ENCODE measurements at places on chromosomes 5 and 9. TPM values are rescaled to one million over a fixed set of nuclear protein-coding genes. Genes with fewer than 3 reads are reported as not detected.

Gene LEAP2
- 4.1 TPM for total RNA-seq

- H3K36me3 ChIP-seq, result no peaks in the 10 kb centered on the region
- H3K4me1 ChIP-seq, result no peaks in the 10 kb centered on the region
- H3K27me3 ChIP-seq, result no peaks in the 10 kb centered on the region
- no peak overlapping the region for H3K27ac ChIP-seq
- H3K4me3 ChIP-seq, result no peak overlapping the region
These were observed 63.6 kb downstream of the RNF180 start for GRCh38 chr5:64229163-64229774.

- no peaks in the 10 kb centered on the region for H3K36me3 ChIP-seq
- no peak for DNase-seq
- H3K4me3 ChIP-seq, result no peak overlapping the region
These were observed 61.8 kb downstream of the C9 start for GRCh38 chr5:39302472-39302871.

GRCh38 chr5:10602031-10602806 lies 38.3 kb downstream of the ANKRD33B start:
- H3K27me3 ChIP-seq, result no peaks in the 10 kb centered on the region
- no peaks in the 10 kb centered on the region for H3K36me3 ChIP-seq
- no peak overlapping the region for H3K4me3 ChIP-seq

DNA sequence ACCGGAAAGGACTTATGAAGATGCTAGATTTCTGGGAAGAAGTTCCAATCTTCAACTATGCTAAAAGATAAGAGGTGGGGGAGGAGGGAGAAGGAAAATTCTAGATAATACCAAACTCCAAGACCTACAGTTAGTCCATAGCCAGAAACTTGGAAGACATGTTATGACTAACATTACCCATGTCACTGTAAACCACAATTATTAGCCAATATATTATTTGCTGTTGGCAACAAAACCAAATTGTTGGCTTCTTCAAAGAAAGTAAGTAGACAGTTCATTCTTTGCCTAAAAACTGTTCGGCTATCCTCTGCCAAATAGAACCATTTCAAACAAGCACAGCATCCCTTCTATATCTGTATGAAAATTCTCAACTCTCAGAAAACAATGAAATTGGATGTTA lies 25.1 kb downstream of the PRLR start:
- DNase-seq, result no peak
- no peaks in the 10 kb centered on the region for H3K27me3 ChIP-seq
- H3K4me1 ChIP-seq, result no peaks in the 10 kb centered on the region

- H3K27me3 ChIP-seq, result no peaks in the 10 kb centered on the region
- H3K4me1 ChIP-seq, result no peaks in the 10 kb centered on the region
- H3K27ac ChIP-seq, result no peak overlapping the region
These were observed 294.6 kb downstream of the GAS1 start for GRCh38 chr9:86652736-86653135.

DNA sequence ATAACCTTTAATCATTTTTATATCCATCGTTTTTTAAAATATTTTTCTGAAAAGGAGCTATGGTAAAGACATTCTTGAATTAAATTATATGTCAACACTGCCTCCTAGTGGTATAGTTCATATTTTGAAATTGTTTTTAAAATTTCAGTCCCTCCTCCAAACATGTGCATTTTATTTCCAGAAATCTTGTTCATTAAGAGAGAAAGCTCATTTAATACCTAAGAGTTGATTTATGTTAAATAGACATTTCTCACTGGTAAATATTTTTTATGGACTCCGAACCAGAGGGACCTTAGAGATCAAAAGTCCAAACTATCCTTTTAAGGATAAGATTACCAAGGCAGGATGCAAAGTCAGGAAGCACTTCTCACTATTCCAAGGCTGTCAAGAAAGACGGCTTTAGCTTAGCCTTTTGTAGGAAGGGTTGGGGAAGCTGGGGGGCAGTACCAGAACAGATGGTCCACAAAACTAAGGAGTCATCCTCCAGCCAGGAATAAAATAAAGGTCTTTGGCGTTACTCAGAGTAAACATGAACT lies 21.6 kb downstream of the BHMT start:
- no peaks in the 10 kb centered on the region for H3K4me1 ChIP-seq
- DNase-seq, result no peak
- no peaks in the 10 kb centered on the region for H3K27me3 ChIP-seq

- H3K4me1 ChIP-seq, result no peaks in the 10 kb centered on the region
- no peaks in the 10 kb centered on the region for H3K27me3 ChIP-seq
- no peak overlapping the region for H3K4me3 ChIP-seq
- no peak overlapping the region for H3K27ac ChIP-seq
- no peaks in the 10 kb centered on the region for H3K36me3 ChIP-seq
These were observed 10.5 kb upstream of the LRRC70 start for GRCh38 chr5:62568143-62568542.
